H4 (cell line): ENCODE measurements at places on chromosomes 4 and X. TPM values are rescaled to one million over a fixed set of nuclear protein-coding genes. Genes with fewer than 3 reads are reported as not detected.

- no peak for DNase-seq
Observed at GRCh38 chr4:69224891-69225290, 10.3 kb upstream of the UGT2B11 start.

- DNase-seq: no peak
Observed at GRCh38 chr4:55661398-55662056, 25.4 kb upstream of the NMU start.

Gene DCK
- 28.7 and 38.2 TPM in 2 replicates for total RNA-seq

GRCh38 chr4:27218013-27218412 is 357.4 kb downstream of the STIM2 start:
- no peak for DNase-seq

GRCh38 chr4:23931489-23931830 is 41.6 kb upstream of the PPARGC1A start:
- peak; percentile 12 for DNase-seq

GRCh38 chr4:73104695-73105094 is 35.2 kb upstream of the COX18 start:
- DNase-seq: no peak

DNA sequence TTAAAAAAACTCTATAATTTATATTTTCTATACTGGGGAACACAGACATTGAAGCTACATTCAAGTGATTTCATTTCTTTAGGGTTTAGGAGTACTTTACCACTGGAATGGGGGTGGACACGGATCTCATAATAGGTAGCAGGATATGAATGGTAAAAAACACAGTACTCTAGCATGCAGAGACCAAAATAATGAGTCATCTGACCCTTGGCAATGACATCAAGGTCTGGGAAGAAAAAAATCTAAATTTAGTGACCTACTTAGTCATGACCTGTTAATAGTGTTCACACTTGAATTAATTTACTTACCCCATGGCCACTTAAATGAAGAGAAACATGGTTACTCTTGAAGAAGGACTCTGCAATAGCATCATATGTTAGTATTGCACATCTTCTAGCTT is 187.9 kb downstream of the EPHA5 start:
- peak; percentile 23 for DNase-seq

Gene ATXN3L
- not detected in 2 replicates for total RNA-seq

DNA sequence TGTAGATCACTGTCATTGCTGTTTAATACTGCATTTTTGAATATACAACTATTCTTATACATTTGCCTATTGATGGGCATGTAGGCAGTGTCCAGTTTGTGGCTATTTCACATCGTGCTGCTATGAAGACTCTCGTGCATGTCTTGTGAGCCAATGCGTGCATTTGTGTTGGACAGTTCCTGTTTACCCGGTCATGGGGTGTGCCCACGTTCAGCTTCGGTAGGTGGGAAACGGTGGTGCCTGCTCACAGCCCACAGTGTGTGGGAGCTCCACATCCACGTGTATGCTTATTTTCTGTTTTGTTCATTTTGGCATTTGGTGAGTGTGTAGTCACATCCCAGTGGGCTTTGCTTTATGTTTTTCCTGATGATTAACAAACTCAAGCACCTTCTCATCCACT is 19.7 kb upstream of the RNF212 start:
- no peak for DNase-seq

DNA sequence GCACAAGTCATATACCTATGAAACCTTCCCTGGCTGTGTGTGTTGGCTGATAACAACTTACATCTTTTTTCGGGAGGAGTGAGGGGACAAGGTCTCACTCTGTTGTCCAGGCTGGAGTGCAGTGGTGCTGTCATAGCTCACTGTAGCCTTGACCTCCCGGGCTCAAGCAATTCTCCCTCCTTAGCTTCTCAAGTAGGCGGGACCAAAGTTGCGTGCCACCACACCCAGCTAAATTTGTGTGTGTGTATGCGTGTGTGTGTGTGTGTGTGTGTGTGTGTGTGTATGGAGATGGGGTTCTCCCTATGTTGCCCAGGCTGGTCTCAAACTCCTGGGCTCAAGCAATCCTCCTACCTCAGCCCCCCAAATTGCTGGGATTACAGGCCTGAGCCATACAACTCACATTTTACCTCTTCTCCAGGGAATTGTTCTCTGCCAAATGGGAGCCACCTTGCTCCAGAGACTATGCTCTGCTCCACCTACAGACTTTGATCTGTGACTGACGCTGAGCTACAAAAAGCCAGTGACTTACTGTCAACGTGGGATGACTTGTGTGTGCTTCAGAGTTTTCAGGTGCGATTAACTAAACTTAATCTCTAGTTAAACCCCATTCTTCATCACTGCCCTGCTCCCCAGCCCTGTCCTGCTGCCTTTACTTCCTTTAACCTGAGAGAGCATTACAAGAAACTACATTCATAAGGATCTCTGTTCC is 2.0 kb upstream of the BEX4 start:
- DNase-seq: no peak

Gene PDLIM3
- 12.5 and 16.2 TPM in 2 replicates for total RNA-seq

DNA sequence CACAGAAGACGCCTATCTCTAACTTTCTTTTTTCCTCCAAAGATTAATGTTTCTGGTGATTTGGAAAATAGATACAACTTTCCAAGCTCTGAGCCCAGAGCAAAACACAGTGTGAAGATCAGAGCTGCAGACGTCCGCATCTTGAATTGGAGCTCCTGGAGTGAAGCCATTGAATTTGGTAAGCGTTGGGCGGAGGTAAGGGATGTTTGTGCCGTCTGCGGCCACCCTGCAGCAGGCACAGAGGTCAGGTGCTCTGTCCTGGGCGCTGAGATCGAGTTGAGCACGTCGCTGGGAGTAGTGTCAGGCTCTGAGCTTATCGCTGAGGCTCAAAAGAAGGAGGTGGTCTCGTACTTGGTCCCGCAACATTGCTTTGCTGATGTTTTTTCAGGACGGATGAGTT is 31.8 kb downstream of the CSF2RA start:
- no peak for DNase-seq

Gene BEX3
- 426 and 477 TPM in 2 replicates for total RNA-seq

Gene DMD
- total RNA-seq: 9.3 and 13.3 TPM in 2 replicates

DNA sequence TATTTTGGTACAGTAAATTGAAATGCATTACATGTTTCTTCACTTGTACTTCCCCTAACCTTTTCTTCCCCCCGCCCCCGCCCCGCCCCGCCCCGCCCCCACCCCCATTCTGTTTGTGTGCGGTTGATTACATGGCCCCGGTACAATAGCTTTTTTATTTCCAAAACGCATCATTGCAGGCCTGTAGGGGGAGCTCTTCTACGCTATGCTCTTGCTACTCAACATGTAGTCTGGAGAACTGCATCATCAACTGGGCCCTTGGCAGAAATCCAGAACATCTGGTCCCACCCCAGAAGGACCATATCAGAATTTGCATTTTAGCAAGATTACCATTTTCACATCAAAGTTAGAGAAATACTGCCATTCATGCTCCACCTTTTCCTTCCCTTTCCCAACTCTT is 333.3 kb upstream of the DDX53 start:
- DNase-seq: peak; percentile 29

GRCh38 chr4:187208651-187209050 is 485.0 kb upstream of the FAT1 start:
- DNase-seq: no peak

Gene CCKAR
- 0.08 TPM in 1 of 2 replicates, not detected in the other for total RNA-seq

DNA sequence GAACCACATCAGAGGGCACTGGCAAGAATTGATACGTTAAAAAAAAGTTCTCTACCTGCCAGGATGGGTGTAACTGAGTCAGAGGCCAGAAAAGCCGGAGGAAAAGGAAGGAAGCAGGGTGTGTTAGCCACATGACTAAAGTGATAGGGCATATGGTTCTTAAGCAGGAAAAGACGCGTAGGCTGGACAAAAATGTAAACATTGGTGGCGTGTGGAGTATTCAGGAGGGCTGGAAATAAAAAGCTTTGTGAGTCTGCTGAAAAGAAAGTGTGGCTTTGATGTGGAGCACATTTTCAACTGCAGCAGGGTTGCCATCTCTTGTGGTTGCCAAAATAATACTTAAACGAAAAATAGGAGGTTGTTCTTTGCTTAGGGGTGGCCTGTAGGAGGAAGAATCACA is 186.5 kb upstream of the RPL34 start:
- DNase-seq: peak; percentile 76

Gene ACE2
- not detected in 2 replicates for total RNA-seq

Gene RAB41
- total RNA-seq: not detected in 2 replicates

DNA sequence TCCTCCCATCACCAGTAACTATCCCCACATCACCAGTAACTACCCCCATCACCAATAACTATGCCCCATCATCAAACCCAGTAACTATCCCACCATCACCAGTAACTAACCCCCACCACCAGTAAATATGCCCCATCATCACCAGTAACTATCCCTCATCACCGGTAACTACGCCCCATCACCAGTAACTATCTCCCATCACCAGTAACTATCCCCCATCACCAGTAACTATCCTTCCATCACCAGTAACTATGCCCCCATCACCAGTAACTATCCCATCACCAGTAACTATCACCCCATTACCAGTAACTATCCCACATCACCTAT is 2.9 kb downstream of the ASMTL start:
- DNase-seq: no peak

Gene ZFP92
- not detected in 2 replicates for total RNA-seq

DNA sequence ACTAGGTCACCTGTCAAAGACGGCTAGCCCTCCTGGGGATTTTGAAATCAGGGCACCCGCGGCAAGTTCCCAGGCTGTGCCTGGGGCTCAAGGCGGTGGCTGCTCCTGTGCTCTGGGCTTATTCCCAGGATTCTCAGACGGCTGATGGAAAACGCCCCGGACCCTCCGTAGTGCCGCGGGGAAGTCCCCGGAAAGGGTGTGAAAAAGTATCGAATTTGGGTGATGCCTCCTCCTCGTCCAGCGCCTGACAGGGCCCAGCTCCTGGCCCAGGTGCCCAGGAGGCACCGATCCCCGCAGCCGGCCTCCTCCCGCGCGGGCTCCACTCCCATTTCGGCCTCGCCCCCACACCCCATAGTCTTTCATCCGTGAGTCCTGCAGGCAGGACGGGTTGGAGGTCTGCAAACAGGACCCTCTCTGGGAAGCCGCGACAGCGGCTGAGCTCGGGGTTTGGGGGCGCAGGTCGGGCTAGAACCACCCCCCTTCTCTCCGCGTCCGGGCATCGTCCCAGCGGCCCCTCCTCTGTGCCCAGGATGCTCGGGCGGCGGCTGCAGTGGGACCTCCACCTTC is 1.1 kb upstream of the NSG1 start:
- no peak for DNase-seq

DNA sequence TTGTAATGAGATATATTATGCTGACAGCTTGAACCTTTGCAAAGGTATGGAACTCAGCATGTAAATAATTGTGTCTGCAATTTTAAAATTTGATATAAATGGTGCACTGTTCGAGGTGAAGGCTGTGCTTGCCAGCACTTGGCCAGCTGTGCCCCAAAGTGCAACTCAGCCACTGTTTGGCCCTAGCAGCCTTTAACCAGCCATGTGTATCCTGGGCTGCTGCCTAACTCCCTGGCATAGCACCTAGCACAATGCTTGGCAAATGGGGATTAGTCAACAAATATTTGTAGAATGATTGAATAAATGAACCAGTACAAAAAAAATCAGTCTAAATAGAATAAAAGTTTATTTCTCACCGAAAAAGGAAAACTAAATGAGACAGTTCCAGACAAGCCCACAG is 83.8 kb upstream of the ZIC3 start:
- DNase-seq: no peak

DNA sequence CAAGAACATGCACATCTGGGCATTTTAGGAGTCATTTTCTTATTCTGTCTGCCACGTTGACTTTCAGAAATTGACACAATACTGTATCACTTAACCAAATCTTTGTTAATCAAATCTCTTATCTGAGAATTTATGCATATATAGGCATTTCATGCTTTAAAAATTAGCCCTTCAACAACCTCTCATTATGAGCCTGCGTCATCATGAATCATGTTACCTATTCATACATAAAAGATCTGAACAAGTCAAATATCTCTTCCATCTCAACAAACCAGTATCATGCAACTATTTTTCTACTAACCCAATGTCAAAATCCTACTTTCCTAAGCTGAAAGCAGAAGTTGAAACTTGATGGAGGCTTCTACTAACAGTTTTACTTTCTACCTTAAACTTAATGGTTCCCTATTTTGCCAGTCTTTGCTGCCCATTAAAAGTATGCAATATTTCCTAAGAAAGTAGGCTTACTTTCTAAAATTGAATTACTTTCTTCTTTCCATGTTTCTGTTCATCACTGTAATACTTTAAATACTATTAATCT is 1.8 kb downstream of the ADAM29 start:
- no peak for DNase-seq

DNA sequence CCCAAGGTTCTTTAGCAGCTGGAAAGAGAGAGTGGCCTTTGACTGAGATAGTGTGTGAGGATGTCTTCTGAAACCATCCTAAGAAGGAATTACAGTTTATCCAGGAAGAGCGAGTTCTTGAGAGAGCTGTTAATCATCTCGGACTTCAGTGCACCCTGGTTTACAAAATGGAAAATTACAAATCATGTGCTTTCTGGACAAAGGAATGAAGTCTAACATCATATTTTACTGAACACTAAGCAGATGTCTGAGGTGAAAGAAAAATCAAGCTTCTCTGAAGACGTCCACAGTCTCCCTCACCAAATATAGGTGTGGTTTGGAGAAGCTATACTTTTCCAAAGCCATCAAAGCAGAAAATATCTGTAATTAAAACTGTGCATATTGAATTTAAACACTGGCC is 30.8 kb upstream of the CYP2U1 start:
- DNase-seq: no peak

Gene DCAF4L1
- 0.14 TPM in 1 of 2 replicates, not detected in the other for total RNA-seq

DNA sequence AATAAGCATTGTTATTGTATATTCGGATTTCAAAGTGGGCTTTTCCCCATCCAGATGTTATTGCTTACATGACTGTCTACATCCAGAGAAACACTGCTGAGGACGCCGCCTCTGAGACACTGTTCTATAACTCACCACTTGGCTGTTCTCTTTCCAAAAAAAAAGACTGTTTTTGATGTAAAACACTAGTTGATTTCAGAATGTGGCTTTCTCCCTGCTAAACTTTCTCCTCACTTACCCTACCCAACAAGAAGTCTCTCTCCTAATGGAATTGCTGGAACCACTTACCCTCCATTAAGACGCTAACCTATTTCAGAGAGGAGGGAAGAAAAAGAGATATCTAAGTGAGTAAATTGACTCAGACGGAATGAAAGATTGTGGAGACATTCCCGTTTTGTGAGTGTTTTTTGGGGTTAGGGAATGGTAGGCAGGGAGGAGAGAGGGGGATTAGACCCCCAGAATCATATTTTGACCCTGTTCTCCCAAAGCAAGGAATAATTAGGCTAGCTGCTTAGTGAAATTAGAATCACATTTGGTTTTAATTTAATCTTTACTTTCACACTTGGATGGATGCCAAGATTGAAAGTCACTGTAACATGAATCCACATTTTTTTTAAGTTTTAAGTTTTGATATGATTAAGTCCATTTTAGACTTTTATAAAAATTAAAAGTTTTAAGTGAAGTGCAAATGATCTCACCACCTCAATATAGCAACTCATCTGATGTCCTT is 174.9 kb downstream of the CHIC2 start:
- DNase-seq: no peak

GRCh38 chrX:155998116-155998515 is 620 bp downstream of the IL9R start:
- DNase-seq: no peak
